GM23338 (cell line): ENCODE measurements at places on chromosomes 1 and 21. TPM values are rescaled to one million over a fixed set of nuclear protein-coding genes. Genes with fewer than 3 reads are reported as not detected.
A peak's percentile ranks its signal among the peaks of the same experiment; 100 is the strongest.

GRCh38 chr1:53206735-53207379 is 10.2 kb downstream of the CPT2 start:
- no peak for DNase-seq

GRCh38 chr21:31011412-31011811 is 26.9 kb downstream of the KRTAP19-8 start:
- DNase-seq, result no peak

- DNase-seq, result no peak
Measured at GRCh38 chr1:166489356-166489669, 322.5 kb upstream of the FAM78B start.

DNA sequence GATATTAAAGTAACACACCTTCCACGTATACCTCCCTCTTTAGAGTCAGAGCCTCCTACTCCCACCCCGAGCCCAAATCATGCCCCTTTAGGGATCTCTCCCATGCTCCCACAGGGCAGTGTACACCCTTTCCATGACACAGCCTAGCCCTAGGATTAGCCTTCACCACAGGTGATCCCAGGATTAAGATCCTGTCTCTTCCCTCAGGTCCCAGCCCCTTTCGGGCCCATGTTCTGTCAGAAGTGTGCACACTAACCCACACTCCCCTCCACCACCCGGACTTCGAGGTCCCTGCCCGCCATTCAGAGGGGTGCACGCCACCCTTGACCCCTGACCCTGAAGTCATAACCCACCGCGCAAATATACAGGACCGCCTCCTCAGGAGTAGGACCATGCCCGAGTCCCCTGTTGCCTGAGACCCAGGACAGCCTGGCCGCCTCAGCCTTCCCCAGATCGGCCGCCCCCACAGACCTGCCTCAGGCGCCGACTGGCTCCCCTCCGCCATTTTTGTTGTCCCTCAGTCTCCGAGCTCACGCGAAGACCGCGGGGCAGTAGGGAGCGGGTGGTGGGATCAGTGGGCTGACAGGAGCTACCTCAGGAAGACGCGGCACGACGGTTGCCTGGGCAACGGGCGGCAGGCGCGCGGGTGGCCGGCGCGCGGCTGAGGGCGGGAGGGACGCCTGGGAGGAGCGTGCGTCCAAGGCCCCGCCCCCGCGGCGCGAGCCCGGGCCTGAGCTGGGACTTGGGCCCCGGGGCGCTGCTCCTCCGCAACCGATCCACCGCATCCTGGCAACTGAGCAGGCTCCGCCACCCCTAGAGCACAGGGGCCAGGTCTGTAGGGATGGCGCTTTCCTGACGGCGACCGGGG is at the start of gene AGBL4:
Gene AGBL4 (minus strand): TSS at position 663 of the 868 bp plus-strand sequence.
- peak; percentile 89 for DNase-seq

DNA sequence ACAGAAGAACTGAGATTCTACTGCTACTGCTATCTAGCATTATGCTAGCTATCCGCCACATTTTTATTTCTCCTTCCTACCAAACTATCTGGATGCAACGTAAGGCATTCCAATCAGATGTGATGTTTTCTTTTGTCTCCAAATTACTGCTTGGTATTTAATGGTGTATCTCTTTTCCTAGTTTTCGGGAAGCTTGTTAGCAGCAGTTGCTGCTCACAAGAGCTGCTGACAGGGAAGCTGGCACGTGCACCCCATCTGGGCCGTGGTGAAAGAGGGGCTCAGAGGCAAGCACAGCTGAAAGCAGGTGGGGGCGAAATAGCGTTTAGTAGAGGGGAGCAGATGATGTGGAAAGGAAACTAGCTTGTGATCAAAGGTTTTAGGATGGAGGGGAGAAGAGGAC is 57.3 kb downstream of the JAK1 start:
- DNase-seq, result no peak

- DNase-seq, result no peak
Measured at GRCh38 chr1:91583326-91583755, 82.7 kb downstream of the CDC7 start.

DNA sequence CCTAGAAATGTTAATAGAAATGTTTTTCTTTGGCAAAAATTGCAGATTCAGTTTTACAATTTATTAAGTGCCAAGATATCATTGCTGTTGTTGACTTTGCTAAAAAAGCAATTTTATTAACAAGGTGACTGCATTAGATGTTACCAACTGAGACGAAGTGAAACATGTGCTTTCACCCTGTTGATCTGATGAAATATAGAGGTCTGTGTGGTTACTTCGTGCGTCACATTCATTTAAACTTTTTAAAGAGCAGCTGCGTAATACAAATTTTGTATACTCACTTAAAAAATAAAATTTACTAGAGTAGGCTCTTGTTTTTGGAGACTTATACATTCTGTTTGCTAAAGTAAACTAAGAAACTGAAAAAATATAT is 465.7 kb downstream of the USP25 start:
- no peak for DNase-seq

DNA sequence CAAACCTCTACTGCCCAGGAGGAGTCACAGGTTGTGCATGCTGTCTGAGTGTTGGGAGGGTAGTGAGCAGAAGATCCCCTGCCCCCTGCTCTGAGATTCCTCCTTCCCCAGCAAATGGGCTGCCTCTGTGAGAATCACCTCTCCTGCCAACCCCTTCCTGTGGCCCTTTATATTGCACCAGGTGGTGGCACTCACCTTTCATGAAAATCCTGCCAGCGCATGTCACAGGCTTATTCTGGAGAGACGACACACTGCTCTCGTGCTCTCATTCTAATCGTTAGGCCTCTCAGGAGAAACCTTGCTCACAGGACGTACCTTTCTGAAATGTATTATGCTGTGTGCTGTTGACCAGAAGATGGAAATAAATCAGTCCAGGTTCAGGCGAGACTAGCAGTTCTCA is 113.7 kb downstream of the RGL1 start:
- DNase-seq, result no peak

GRCh38 chr1:31027693-31028526 is 37.6 kb downstream of the PUM1 start:
- DNase-seq, result no peak

DNA sequence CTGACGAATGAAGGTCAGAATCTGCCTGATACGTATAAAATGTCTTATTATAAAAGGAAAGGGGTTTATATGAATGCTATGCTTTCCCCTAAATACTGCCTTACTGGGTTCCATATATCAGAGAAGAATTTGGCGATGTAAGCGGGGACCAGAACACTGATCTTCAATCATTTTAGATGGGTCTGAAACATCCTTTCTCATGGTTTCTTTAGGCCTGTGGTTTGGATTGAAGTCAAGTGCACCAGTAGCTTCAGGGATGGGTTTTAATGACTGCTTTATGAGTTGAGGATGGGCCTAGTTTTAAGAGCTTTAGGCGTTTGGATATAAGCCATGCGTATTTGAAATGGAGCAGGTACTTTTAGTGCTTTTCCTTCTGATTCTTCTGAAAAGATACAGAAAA is 6.9 kb downstream of the FMN2 start:
- no peak for DNase-seq

DNA sequence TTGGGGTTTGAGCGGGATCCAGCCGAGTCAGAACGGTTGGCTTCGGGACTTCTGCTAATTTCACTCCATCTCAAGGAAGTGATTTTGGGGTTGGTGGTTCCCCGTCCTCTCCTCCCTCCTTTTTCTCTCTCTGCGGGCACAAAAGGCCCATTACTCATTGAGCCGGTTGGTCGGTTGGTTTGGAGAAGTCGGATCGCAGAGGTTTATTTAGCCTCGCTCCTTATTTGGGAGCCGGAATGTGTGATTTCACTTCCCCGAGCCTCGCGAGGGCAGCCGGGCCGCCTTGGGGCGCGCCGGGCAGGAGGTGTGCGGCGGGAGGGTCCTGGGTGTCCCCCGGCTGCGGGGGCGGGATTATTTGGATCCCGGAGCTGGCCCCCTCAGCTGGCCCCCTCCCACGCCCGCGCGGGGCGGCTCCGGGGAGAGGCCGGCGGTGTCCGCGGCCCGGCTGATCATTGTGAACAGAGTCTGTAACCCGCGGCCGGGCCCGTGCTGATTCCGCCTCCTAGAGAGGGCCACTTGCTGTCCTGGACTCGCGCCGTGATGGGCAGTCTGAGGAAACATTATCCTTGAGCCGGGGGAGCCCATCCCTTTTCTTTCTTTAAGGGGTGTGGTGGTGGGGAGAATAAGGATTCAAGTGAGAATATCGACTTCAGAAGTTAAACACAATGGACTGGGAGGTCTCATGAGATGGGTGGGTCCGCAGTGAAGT is 1.2 kb downstream of the MAPKAPK2 start:
- DNase-seq, result peak; percentile 75

- DNase-seq, result peak; percentile 36
Measured at GRCh38 chr1:216883518-216883917, 160.3 kb upstream of the ESRRG start.

DNA sequence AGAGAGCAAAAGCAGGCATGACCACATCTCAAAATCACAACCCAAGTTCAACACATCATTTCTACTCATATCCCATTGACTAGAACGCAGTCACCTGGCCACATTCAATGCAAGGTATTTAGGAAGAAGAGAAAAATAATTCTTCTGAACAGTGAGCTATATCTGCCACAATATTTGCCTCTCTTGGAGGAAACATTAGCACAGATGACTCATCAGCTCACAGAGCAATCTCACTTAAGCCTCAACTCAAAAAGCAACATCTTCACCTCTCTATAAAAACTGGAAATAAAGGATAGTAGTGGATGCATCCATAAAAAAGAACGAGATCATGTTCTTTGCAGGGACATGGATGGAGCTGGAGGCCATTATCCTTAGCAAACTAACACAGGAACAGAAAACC is 143.9 kb upstream of the FMN2 start:
- no peak for DNase-seq

- no peak for DNase-seq
Measured at GRCh38 chr1:204873176-204873575, 2.5 kb downstream of the NFASC start.

GRCh38 chr1:9331558-9332346 is 39.1 kb downstream of the SPSB1 start:
- DNase-seq, result no peak

DNA sequence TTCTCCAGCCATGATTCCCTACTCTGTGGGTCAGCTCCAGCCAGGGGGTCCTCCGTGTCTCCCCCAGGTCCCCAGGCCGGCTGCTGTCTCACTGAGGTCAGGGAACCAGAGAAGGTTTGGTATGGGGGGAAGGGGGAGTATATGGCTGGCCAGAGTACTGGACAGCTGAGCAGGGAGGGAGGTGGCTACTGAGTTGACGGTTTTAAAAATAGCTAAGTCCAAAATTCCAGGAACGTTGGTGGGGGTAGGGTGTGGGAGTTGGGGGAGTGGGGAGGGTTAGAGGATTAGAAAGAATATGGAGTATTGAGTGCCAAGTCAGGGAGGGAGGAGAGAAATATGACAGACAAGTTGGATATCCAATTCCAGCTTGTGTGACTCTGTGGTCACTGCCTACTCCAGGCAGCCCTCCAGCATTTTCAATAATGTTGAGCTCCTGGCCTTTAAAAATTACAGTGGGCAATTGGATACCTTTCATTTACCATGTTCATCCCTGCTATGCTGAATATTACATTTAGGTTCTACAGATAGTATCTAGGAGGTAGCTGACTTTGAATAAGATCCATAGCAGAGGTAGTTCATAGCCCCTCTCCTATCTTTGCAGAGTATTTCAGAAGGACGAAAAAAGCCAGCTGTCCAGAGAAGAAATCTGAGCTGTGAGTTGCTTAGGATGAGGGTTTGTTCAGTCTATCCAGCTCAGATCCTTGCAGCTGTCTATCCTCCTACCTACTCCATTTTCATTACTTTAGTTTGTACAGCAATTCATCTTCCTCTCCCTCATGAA is at the start of gene HJV:
Gene HJV (minus strand): TSS at position 114 of the 781 bp plus-strand sequence. CDS start 1,504 bp downstream, outside the sequence.
- DNase-seq, result no peak

DNA sequence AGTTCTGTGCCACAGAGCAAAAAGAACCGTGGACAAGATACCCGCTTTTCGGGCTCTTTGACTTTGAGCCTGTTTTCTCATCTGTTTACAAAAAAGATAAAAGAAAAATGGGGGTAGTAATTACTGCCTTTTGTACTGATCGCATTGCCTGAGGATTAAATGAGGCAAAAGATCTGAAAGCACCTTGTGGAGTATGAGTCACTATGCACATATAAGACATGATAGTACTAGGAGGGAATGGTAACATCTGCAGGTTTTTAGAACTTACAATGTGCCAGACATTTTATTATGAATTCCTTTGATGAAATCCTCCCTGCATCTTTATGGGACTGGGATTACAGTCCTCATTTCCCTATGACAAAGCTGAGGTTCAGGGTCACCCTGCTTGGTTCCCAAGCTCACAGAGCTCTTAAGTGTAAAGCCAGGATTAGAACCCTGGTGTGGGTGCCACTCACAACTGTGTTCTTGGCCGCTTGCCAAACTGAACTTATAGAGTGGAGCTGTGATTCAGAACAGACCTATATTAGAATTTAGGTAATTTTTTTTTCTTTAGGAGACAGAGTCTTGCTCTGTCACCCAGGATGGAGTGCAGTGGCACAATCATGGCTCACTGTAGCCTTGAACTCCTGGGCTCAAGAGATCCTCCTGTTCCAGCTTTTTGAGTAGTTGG is 1.8 kb downstream of the DISC1 start:
- DNase-seq, result no peak

GRCh38 chr1:147273409-147274336 is 31.2 kb downstream of the CHD1L start:
- peak; percentile 76 for DNase-seq

DNA sequence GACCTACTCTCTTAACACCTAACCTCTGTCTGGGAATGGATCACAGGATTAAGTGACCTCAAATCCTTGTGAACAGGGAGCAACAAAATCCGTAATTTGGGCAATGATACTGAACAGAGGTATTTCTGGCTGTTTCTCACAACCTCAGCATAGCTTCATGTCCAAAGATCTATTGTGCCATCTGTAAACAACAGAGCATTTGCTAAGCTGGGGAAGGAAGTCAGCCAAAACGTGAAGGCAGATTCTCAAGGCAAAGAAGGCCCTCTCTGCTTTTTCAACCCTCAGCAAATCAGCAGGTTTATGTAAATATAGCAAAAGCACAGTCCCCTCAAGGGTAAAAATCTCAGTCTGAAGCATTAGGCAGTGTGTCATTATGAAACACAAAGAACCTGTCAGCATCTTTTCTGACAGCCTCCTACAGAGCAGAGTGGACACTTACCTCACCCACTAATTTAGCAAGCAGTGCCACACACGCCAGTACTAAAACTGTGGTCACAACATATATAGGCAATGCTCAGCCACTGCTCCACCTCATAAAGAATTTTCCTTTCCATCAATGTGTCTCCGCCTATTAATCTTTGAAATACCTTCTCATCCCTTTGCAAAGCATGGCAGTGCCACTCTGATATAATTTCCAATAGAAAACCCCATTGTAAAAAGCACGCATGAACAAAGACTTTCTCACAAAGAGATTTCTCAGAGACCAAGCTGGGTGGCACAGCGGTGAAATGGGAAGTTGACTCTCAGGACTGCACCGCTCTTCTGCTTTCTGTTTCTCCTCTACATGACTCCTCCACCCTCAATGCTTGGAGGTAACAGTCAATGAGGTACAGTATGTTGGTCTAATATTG is 188.0 kb downstream of the RERE start:
- no peak for DNase-seq

GRCh38 chr1:31101147-31101502 is 35.6 kb upstream of the PUM1 start:
- DNase-seq, result no peak

Gene NGF
- total RNA-seq, result 0.28 TPM in 1 of 2 replicates, not detected in the other

Gene KLHDC9
- total RNA-seq, result 5.6 and 6.3 TPM in 2 replicates

Gene SPRR2G
- not detected in 2 replicates for total RNA-seq

Gene MX1
- total RNA-seq, result 5.4 and 6.5 TPM in 2 replicates

Gene RHCE
- total RNA-seq, result 0.17 TPM in 1 of 2 replicates, not detected in the other

Gene CAPN8
- not detected in 2 replicates for total RNA-seq

Gene TBX15
- 0.21 TPM in 1 of 2 replicates, not detected in the other for total RNA-seq

Gene IQCC
- 3.5 and 3.8 TPM in 2 replicates for total RNA-seq

Gene PCP4L1
- total RNA-seq, result 1.4 and 3.8 TPM in 2 replicates

Gene KIF21B
- 26.6 and 34.3 TPM in 2 replicates for total RNA-seq

Gene CAP1
- total RNA-seq, result 222 and 254 TPM in 2 replicates
